H54 (cell line): ENCODE measurements at places on chromosomes 7 and 10.
A peak's percentile ranks its signal among the peaks of the same experiment; 100 is the strongest.

- DNase-seq = no peak
These were observed 16.3 kb downstream of the SHH start for GRCh38 chr7:155795951-155796350.

DNA sequence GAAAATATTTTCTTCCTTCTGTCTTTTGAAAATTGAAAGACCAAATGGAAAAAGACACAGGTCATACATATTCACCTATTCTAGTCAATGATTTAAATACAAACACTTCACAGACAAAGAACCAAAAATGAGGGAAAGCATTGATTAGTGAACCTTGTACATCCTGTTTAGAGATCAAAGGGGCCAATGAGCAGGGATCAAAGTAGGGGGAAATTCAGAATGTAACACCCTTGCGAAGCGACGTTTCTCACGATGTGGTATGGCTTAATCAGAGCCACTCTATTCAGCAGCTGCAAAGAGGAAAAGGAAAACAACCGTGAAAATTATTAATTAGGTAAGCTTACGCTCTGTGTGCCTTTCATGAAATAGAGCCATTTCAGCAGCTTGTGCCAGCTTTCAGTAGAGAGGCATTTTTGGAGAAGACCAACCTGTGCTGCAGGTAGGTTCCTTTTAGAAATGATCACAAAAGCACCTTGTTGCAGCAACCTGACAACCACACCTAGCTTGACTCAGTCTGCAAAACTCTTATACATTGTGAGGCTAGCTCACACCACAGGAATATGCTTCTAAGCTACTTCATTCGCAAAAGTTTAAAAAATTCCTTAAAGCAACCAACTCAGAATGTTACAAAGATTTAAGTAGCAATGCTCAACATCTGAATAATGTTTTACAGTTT is 78.0 kb downstream of the DKK1 start:
- no peak for DNase-seq

DNA sequence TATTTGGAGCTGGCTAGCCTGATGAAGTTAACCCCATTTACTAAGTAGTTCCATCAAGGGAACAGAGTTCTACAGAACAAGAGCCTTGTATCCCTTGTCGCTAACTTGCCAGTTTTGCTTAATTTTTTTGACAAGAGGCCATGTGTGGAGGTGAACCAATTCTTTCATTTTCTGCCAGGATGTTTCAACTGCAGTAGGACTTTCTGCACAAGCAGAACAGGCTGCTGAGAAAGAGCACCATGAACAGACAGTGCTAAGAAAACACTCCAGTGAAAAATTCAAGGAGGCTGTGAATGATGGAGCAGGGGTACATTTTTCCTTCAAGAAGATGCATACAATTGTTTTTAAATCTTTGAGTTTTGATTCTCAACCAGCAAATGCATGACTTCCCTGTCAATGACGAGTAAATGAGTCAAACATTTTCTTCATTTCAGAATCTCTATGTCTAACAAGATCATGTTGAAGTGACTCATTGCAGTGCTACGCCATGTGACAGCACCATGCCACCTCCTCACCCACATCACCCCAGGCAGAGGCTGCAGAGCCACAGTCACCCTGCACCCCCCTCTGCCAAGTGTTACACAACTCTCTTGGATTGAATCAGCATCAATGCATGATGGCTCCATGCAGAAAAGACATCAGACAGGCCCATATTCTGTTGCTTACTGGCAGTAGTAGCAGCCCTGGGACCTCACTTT is 193.1 kb downstream of the COBL start:
- DNase-seq = peak; percentile 97

GRCh38 chr7:31747553-31747952 is 60.5 kb downstream of the PPP1R17 start:
- no peak for DNase-seq

GRCh38 chr10:3745521-3745920 is 39.5 kb downstream of the KLF6 start:
- DNase-seq = no peak

DNA sequence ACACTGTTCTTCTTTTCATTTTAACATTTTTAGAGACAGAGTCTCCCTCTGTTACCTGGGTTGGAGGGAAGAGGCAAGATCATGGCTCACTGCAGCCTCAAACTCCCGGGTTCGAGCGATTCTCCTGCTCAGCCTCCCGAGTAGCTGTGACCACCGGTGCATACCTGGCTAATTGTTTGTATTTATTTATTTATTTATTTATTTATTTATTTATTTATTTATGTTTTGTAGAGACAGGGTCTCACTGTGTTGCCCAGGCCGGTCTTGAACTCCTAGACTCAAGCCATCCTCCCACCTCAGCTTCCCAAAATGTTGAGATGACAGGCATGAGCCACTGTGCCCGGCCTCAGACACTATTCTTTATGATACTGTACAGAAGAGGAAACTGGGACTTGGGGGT is 1176.6 kb upstream of the AUTS2 start:
- DNase-seq = no peak

GRCh38 chr10:4776234-4776638 is 49.8 kb upstream of the AKR1E2 start:
- DNase-seq = no peak

- no peak for DNase-seq
These were observed 187.9 kb downstream of the PLXDC2 start for GRCh38 chr10:20004087-20004523.

- no peak for DNase-seq
These were observed 55.4 kb downstream of the CAMK2B start for GRCh38 chr7:44269943-44270493.

DNA sequence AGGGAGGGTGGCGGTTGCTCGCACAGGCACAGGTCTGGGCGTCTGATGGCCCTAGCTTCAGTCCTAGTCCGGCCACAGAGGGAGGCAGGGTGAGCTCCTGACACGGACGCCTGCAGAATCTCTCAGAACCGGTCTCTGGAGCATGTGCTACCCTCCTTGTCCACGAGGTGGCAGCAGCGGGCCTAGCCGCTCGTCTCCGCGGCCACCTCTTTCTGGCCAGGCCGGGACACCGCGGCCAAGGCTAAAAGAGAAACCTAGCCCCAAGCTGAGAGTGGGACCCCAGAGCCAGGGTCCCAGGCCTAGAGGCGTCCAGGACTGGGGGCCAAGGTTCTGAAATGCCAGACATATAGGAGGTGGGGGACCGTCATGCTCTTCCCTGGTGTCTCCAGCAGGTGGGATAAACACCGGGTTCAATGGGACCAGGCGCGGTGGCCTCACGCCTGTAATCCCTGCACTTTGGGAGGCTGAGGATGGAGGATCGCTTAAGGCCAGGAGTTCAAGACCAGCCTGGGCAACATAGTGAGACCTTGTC is 3.2 kb upstream of the LAT2 start:
- DNase-seq = peak; percentile 61

GRCh38 chr7:41045556-41046123 is 657.2 kb downstream of the INHBA start:
- no peak for DNase-seq

DNA sequence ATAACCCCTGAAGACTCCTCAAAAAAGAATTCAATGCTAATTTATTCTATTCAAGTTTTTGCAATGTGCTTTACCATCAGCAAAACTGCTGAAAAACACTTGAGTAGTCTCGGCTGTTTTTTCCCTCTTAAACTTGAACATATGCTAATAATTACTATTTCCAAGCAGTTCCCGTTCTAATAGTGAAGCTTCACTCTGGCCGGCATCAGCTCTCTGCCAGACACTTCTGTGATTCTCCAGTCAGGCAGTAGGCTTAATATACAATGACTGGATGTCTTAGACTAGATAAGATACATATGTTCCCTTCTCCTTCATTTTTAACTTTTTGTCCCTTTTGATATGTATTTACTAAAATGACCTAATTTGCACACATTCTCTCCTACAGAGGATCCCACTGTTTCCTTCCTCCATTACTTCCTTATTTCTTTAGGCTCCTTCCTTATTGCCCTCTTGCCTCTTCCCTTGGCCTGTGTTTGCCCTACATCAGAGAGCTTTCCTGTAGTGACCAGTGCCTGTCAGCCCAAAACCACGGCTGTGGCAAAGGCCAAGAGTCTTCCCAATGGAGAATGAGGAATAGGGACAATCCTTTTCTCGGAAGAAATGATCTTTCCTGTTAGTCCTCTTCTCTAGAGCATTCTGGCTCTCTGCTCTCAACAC is 23.5 kb downstream of the HEPACAM2 start:
- DNase-seq = no peak

DNA sequence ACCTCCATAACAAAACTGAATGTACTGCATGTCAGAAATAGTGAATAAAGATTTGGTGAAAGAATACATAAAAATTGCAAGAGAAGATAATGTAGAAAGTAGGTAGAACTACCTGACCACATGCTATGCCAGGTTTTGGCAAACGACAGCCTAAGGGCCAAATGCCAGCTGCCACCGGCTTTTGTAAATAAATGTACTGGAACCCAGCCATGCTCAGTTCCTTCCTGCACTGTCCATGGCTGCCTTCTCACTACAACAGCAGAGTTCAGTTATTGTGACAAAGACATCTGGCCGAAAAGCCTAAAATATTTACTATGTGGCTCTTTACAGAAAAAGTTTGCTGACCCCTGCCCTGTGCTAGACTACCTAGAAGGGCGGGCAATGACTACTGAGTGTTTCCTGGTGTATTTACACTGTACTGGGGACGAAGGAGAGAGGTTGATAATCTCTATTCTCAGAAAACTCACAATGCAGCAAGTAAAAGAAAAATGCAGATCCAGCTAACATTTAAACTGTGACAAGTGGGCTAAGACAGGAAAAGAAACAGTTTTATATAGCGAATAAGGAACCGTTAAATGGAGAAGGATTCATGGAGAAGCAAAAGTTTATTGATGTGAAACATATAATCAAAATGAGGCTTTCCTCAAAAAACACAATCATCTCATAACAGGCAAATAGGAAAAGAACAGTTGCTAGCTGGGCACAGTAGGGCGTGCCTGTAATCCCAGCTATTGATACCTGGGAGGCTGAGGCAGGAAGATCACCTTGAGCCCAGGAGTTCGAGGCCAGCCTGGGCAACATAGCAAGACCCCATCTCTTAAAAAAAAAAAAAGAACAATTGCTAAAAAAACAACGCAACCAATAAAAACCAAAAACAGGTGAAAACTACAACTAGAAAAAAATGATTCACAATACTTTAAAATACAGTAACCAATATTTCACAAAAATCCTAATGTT is 13.7 kb downstream of the KIN start:
- DNase-seq = no peak

GRCh38 chr10:110169586-110169985 is 37.8 kb upstream of the MXI1 start:
- DNase-seq = no peak

GRCh38 chr10:71213127-71213621 is 804 bp downstream of the UNC5B start:
- peak; percentile 67 for DNase-seq

GRCh38 chr7:88432301-88432700 is 125.6 kb upstream of the STEAP4 start:
- DNase-seq = no peak

DNA sequence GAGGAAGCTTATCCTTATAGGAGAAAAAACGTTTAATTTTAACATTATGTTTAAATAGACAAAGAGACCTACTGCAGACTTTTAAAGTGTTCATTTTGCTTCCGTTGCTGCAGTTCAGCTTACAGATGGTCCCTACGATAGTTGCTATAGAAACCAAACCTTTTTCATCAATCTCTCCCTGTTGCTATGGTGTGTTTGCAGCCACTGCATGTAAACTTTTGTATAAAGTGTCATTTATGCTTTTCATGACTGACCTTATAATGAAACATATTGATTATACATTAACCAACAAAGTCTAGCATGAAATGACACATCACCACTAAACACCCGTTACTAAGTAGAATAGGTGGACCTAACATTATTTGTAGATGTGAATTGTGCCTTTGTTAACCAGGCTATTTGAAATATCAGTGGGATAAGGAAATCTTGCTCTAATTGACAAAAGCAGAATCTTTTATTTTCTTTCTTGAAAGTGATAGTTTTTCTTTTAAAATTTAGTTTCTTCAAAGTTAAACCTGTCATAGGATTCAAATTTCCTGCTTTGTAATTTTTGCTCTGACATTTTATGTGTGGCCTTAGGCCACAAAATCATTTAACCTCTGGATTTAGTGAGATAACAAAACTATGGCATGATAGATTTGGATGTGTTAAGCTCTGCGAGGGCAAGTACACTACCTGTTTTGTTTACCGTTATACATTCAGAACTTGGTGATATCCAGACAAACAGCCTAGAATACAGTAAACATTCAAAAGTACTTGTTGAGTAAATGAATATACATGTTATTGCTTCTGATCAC is 64.0 kb downstream of the CACNB2 start:
- no peak for DNase-seq

DNA sequence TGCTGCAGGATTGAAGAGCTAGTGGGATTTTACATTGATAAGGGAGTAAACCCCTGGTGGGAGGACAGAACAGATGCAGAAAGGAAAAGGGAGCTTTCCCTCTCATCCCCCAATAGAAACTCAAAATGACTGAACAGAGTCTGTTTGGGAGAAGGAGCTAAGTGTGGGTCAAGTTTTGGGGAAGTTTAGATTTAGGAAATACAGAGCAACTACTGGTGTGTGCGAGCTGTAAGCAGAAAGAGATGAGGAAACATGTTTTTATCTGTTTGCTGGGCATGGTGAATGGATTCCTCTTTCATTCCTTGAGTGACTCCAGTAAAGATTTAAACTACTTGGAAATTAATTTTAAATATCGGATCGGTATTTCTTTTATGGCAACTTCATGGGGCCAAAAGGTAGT is 132.7 kb downstream of the AOAH start:
- DNase-seq = no peak

DNA sequence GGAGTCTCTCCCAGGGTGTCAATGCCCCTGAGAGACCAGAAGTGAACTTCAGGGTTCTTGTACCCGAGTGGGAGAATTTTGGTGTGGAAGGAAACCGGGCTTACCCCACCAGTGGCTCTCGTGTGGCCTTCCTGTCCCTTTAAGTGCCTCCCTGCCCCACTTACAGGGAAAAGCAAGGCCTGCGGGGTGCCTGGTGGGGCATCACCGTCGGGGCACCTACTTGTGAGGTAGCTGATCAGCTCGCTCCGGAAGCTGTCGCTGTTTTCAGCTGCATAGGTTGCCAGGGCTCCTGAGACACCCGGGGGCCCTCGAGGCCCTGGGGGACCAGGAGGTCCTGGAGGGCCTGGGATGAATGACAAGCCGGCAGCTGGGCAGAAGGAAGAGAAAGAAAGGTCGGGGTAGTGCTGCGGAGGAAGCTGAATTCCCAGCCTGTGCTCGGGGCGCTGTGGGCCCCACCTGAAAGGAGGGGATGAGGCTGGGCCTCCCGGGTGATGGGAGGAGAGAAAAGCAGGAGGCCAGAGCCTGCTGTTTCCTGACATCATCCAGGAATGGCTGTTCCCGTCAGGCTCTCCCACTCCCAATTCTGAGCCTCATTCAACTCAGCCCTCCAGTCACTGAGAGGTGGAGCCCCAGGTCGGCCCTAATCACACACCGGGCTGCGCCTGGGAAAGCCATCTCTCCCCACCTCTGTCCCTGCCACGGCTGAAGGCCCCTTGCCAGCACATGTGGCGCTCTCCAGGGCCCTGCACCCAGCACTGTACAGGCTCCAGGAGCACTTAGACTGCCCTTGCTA is 51.1 kb downstream of the COL17A1 start:
- DNase-seq = no peak

DNA sequence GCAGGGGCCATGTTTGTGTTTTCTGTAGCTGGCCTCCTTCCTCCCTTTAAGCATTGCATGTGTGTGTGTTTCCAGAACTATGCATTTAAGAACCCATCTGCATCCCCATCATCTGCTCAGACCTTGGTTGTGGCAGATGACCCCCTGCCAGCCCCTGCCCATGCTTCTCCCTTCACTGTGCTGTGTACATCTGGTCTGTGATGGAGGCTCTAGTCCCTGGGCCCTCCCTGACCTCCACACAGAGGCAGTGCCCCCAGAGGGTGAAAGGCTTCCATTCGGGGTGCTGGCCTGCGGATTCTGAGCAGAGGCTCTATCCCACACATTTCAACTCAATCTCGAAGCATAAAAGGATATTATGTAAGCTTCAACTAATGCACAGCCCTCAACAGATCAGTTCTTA is 89.4 kb downstream of the TACC2 start:
- DNase-seq = no peak
